ENCODE measurements at places on chromosomes 2 and 18.
A peak's percentile ranks its signal among the peaks of the same experiment; 100 is the strongest.

DNA sequence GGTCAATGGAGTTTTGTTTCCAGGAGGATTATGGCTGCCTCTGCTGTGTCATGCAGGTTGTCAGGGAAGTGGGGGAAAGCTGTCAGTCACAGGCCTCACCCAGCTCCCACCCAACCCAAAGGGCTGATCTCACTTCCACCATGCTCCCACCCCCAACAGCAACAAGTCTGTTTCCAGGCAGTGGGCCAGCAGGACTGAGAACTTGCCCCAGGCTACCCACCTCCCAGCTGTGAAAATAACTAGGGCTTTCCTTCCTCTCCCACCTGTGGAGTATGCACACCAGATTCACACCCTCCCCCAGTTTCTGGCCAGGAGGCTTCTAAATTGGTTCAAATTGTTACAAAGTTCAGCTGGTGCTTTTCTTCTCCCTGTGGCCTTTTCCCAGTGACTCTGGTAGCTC, 95.6 kb upstream of the ACVR1 start:
- DNase-seq, result no peak

DNA sequence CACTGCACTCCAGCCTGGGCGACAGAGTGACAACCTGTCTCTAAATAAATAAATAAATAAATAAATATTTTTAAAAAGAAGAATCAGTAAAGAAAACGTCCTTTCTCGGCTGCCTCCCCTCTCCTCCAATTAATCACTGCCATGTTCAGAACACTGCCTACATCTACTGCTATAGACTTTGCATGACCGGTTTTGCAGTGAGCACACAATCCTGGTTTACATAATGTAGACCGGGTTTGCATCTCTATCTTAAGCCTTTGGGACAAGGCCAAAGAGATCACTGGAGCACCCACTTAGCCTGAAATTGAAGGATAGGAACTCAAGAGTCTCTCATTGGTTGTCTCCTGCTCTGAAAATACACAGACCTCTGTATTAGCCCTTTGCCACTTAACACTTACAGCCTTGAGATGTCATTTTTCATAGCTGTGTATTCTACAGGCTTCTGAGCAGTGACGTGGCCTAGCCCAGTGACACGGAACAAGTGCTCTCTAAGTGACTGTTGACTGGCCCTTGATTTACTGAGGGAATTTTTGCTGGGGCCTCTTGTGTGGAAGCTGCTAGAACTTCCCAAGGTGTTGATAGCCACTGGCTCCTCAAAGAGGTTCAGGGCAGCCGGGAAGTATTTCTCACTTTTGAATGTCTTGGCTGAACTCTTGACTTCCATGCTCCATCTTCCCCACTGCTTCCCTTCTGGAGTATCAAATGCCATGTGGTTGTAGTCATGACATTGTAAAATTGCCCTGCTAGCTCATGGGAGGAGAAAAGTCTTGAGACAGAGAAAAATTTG, 45.3 kb upstream of the CCBE1 start:
- DNase-seq, result no peak

DNA sequence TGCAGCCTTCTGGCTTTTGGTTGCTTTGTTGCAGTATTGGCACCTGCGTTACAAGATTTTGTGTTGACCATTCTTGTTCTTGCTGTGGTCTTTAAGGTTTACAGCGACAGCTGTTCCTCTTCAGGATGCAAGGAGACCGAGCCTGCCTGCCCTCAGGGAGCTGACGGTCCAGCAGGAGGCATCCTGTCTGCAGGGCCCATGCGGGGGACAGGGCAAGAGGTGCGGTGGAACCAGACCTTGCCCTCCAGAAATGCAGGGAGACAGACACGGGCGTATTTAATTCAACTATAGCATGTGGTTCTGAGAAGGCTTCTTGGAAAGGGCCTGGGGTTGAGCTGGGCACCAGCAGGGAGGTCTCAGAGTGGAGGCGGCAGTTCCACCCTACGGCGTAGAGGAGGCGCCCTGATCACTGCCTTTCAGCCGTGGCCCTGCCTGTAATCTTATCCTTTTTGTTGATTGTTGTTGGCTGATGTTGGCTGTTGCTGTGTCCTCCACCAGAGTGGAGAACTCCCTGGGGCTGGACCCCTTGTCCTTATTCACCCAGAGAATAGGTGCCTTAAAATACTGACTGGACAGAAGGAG, 71.7 kb downstream of the HPCAL1 start:
- DNase-seq, result no peak

GRCh38 chr18:22914633-22915032, 18.5 kb upstream of the RBBP8 start:
- peak; percentile 82 for DNase-seq

- DNase-seq, result peak; percentile 27
Measured at GRCh38 chr2:65666156-65666725, 233.8 kb upstream of the SPRED2 start.

DNA sequence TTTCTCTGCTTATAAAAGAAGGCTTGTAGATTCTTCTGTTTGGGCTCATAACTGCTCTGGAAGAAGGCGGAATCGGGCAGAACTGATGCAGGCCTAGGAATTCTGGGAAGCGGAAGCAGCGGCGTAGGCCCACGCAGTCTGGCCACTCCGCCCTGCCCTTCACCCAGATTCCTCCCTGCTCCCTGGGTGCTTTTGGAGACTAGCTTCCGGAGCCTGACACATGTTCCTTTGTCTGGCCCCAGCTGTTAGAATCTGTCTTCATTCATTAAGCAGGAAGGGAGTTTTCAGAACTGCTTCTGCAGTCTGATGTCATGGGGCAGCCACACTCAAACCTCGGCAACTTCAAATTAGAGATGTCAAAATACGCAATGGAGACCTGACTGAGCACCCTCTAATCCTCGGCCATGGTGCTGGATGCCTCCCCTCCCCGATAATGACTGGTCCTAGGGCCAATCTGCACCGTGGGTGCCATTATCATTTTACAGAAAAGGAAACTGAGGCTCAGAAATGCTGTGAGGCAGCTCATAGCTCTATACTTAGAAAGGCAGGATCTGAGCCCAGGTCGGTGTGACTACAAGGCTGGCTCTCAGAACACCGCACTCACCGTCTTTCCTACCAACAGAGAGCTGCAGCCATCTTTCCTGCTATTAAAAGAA, 275.7 kb downstream of the MYCN start:
- DNase-seq, result no peak

GRCh38 chr2:115939902-115940301, 1497.5 kb downstream of the DPP10 start:
- DNase-seq, result no peak

GRCh38 chr2:13115643-13116042, 398.9 kb downstream of the TRIB2 start:
- no peak for DNase-seq

GRCh38 chr2:10688921-10689807, 611 bp downstream of the NOL10 start:
- peak; percentile 4 for DNase-seq

DNA sequence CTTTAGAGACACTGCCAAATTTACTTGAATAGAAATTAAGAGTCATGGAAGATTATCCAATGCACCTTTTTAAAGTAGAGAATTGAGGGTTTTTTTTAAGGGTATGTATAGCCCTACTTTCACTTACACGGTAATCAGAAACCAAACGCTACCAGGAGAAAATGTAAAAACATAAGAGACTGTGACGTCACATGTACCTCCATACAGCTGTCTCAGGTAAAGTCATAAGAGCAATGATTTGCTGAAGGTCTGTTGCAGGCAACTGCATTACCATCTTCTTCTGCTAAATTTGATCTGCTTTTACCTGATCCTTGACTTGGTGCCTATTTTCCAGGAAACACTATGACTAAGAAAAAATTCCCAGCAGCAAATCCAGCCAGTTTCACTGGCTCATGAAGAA, 478.5 kb upstream of the DDX18 start:
- DNase-seq, result no peak

DNA sequence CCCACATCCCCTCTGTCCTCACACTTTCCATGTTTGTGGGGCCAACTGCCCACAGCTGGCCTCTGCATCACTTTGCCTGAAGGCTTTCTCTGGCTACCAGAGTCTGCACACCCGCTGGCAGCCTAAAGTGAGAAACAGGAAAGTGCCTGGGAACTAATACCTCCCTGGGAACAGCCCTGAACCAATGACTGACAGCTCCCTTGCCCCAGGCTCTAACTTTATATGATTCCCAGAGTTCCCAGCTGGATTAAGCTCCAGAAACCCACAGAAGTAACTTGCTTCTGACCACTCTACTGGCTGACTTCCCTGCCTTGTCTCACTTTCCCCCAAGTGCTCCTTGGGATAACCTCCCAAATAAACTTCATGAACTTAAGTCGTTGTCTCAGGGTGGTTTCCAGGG, 159.6 kb upstream of the LMAN1 start:
- DNase-seq, result no peak

DNA sequence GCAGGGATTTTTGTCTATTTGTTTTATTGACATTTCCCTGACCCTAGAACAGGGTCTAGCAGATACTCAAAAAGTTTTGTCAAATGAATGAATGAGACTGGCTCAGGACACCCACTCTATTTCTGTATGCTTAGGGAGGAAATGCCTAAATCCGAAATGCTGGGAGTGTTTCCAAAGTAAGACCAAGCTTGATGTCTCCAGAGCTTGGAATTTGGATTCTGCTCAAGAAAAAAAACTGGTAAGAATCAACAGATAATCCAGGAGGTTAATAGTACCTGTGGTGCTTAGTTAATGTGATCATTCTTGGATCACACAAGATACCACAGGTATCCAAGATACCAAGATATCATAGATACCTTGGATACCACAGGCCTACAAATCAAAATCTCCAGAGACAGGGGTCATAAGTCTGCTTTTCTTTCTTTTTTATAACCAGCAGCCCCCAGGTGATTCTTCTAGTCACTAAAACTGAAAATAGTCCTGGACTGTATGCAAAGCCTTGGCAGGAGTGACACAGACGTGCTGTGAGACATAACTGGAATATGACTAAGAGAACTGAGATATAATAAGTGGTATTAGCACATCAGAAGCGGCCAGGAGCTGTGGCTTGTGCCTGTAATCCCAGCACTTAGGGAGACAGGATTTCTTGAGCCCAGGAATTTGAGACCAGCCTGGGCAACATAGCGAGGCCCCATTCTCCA, 39.9 kb upstream of the SP3 start:
- peak; percentile 30 for DNase-seq
